Activated naive CD8-positive, alpha-beta T cell treated with anti-CD3 and anti-CD28 coated beads for 36 hours (primary cell): ENCODE measurements at places on chromosomes 6 and 20. TPM values are rescaled to one million over a fixed set of nuclear protein-coding genes. Genes with fewer than 3 reads are reported as not detected.

DNA sequence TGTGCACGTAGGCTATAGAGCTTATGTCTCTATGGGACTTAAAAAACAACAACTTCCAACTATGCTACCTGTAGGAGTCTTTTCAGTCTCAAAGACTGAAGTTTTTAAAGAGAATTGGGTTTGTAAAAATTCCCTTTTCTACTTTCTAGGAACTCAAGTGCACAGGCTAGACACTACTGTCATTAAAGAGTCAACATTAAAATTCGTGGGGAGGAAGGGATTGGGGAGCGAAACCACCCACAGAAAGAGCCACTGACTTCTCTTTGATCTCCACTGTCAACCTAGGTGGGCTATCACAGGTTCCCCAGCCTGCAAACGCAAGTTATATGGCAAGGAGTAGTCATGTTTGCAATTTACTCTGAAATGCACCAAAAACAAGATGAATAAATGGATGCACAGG lies 37.7 kb downstream of the ADTRP start:
- no peaks in the 10 kb centered on the region for H3K27me3 ChIP-seq
- H3K4me1 ChIP-seq: peaks cover 36% of the 10 kb centered on the region
- H3K27ac ChIP-seq: peak overlapping the region; percentile 62

The LRRC73 gene
- total RNA-seq: 0.10 TPM

- H3K27ac ChIP-seq: no peak overlapping the region
- no peaks in the 10 kb centered on the region for H3K4me1 ChIP-seq
- no peaks in the 10 kb centered on the region for H3K36me3 ChIP-seq
- no peaks in the 10 kb centered on the region for H3K27me3 ChIP-seq
- no peak for DNase-seq
Measured at GRCh38 chr20:9353916-9354276, 160.5 kb upstream of the LAMP5 start.

DNA sequence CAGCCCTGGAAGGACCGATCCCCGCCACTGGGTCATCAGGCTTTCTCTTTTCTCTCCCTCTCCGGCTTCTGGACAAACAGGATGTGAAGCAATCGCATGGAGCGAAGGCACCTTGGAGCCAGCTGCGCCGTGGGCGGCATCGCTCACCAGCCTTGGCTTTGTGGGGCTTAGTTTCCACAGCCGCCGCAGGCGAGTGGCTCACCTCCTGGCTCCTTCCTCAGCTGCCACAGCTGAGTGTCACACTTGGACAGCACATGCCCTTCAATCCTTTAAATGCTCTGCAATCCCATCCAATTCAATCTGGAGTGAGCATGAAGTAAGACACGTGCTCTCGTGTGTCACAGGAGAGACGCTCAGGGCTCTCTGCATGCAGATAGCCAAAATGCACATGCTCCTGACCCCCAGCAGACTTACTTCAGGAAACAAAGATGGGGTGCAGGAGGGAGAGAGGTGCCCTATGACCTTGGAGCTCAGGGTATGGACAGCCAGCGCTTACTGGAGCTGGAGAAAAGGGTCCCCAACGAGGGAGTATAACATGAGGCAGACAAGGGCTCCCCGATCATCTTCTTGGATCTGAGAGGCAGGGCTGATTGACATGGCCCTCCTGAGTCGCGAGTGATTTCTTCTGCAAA lies 70.9 kb downstream of the BMP7 start:
- no peak overlapping the region for H3K27ac ChIP-seq
- H3K36me3 ChIP-seq: no peaks in the 10 kb centered on the region
- peaks cover 4% of the 10 kb centered on the region for H3K27me3 ChIP-seq
- no peaks in the 10 kb centered on the region for H3K4me1 ChIP-seq

DNA sequence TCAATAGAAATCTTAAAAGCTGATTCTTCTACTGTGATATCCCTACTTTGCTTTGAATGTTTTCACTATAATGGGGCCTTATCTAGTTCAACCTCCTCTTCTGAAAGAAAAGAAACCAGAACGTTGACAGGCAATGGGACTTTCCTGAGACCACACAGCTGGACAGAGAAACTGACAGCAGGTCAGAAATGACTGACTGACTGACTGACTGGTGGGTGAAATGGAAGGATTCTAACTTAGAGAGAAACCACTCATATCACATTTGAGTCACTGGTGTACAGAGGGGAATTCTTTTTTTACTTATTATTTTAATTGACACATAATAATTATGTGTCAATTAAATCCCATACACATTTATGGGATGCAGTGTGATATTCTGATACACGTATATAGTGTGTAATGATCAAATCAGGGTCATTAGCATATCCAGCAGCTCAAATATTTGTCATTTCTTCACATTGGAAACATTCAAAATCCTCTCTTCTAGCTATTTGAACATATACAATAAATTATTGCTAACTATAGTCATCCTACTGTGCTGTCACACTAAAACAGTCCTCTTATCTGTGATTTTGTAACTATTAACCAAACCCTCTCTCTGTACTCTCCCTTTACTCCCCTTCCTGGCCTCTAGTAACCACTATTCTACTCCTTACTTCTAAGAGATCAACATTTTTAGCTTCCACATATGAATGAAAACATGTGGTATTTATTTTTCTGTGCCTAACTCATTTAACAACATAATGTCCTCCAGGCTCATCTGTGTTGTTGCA lies 64.8 kb upstream of the NRSN1 start:
- H3K27me3 ChIP-seq: peaks cover 11% of the 10 kb centered on the region
- H3K4me1 ChIP-seq: no peaks in the 10 kb centered on the region
- no peak overlapping the region for H3K27ac ChIP-seq
- H3K36me3 ChIP-seq: no peaks in the 10 kb centered on the region
- no peak for DNase-seq

DNA sequence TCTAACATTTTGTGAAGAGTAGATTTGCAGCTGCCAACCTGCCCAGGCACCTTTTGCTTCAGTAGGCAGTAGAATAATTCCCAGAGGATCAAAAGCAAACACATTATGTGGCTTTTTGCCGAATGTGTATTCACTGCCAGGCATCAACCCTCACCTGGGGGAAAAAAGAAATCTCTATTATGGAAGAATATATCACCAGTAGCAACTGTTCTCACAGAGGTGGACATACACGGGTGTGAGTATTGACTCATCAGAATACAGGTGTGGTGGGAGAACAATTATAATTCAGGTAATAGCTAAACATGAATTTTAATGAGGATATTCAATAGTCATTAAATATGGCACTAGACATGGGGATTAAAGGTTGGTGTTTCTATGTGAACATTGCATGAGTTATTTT lies 910.7 kb downstream of the TFAP2A start:
- no peak for DNase-seq
- no peaks in the 10 kb centered on the region for H3K4me1 ChIP-seq
- no peak overlapping the region for H3K4me3 ChIP-seq
- H3K27me3 ChIP-seq: no peaks in the 10 kb centered on the region
- H3K36me3 ChIP-seq: no peaks in the 10 kb centered on the region
- H3K27ac ChIP-seq: no peak overlapping the region

DNA sequence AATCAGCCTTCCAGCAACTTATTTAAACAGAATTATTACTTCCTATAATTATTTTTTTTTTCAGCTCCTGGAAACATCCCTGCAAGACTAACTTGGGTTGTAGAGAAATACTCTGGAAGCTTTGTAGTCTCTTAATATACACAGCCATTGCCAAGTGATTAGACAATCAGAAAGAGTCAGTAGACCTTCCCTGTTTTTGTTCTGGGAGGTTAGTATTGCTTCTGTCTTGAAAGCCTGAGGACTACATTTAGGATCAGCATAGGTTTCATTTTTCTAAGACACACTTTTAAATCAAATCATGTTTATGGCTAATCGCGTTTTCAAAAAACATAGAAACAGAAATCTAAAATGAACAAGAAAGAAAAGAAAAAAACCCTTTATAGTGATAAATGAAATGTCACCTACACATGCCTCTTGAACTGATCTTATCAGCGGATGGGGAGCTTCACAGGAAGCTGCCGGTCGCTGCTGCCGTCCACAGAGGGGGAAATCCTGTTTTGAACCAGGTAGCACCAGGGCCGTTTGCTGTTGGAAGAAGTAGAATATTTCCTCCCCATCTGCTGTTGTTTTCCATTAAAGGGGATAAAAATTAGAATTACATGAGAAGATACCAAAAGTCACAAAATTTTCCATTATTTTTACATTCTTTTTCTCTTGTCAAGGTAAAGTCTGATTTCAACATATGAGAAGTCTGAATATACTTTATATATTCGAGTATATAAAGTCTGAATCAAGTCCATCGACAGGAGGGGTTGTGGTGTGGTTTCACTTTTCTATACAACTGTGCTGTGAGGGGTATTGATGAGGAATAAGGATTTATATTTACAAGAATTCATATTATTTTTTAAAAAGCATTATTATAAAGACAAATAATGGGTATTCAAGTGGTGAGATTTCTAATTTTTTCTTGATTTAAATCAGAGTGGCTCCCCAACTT lies 94.6 kb downstream of the ARMC2 start:
- peak; percentile 50 for DNase-seq
- peaks cover 6% of the 10 kb centered on the region for H3K36me3 ChIP-seq
- H3K4me3 ChIP-seq: peak overlapping the region; percentile 68
- H3K27me3 ChIP-seq: no peaks in the 10 kb centered on the region
- peaks cover 32% of the 10 kb centered on the region for H3K4me1 ChIP-seq
- H3K27ac ChIP-seq: peak overlapping the region; percentile 86

DNA sequence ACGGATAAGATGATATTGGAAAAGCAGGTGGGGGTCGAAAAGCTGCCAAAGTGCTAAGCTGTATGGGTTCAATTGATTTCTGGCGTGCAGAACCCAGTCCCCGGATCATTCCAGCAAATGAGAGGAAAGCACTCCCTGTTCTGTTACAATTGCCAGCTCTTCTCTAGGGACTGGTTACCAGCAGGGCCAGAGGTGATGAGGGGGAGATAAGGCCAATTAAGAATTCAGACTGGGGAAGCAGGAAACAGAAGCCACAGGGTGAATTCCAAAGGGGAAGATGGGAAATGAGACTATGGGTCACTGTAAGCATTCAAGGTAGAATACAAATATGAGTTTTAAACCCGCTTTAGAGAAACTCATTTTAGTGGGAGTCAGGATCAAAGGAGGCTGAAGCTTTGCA lies 349.4 kb upstream of the MAP3K7 start:
- H3K36me3 ChIP-seq: no peaks in the 10 kb centered on the region
- peaks cover 14% of the 10 kb centered on the region for H3K27me3 ChIP-seq
- DNase-seq: no peak
- H3K4me1 ChIP-seq: peaks cover 8% of the 10 kb centered on the region
- H3K4me3 ChIP-seq: no peak overlapping the region
- H3K27ac ChIP-seq: no peak overlapping the region

DNA sequence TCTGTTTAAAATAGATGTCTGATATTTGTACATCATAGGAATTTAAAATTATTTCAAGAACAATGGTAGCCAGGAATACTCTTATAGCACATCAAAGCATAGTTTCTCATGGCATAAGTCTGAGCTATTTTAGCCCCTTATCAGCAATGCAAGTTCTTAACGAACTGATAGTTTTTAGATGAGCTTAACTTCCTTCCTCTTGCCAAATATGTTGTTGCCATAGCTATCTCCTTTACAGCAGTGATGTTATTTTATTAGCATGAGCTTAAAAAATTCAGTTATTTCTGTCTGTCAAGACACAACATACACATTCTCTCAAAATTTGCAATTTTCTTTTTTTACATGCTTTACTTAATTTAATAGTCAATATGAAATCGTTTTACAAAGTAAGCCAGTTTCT lies 867.2 kb downstream of the PHF3 start:
- no peaks in the 10 kb centered on the region for H3K4me1 ChIP-seq
- no peak overlapping the region for H3K27ac ChIP-seq
- H3K36me3 ChIP-seq: no peaks in the 10 kb centered on the region
- H3K4me3 ChIP-seq: no peak overlapping the region

DNA sequence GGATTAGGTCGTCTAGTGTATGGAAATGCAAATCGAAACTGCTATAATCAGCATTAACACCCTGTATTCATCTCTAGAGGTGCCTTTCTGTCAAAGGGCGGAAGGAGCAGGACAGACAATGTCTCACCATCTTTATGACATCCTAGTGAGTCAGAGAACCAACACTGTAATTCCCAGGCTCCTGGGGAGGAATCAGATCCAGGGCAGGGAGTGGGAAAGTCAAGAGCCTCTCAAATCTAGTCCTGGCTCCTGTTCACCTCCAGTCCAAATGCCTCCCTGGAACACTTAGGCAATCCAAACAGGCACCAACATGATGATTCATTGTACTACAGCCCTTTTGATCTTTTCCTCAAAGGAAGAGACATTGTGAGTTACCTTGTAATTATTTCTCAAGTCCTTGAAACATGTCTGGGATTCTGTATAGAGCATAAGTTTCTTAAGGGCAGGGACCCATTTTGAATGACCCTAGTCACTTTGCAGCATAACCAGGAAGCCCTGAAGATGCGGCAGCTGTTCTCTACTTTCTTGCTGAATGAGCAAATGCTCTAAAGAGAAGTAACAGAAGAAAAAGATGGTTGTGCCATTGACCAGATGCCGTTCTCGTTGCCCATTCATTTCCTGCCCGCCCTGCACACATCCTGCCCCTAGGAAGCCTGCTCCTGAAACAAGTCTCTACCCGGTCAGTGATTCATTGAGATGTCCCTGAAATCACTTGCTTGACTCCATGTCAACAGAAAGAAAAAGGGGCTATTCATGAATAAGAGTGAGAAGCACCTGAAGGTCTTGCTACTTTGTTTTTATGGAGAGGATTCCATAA lies 112.8 kb upstream of the JARID2 start:
- H3K27ac ChIP-seq: no peak overlapping the region
- H3K4me3 ChIP-seq: no peak overlapping the region
- H3K27me3 ChIP-seq: no peaks in the 10 kb centered on the region
- no peak for DNase-seq
- H3K4me1 ChIP-seq: peaks cover 35% of the 10 kb centered on the region
- no peaks in the 10 kb centered on the region for H3K36me3 ChIP-seq

- DNase-seq: no peak
- H3K36me3 ChIP-seq: no peaks in the 10 kb centered on the region
Measured at GRCh38 chr6:159527351-159527750, 165.7 kb downstream of the SOD2 start.

GRCh38 chr20:36499723-36500501 lies 41.4 kb upstream of the MYL9 start:
- H3K4me3 ChIP-seq: no peak overlapping the region
- H3K36me3 ChIP-seq: peaks cover 3% of the 10 kb centered on the region
- H3K27me3 ChIP-seq: no peaks in the 10 kb centered on the region

- no peaks in the 10 kb centered on the region for H3K36me3 ChIP-seq
- H3K4me1 ChIP-seq: no peaks in the 10 kb centered on the region
- no peak overlapping the region for H3K4me3 ChIP-seq
- H3K27me3 ChIP-seq: no peaks in the 10 kb centered on the region
Measured at GRCh38 chr6:107589199-107589598, 99.3 kb downstream of the SOBP start.
